ENCODE measurements at places on chromosomes 12 and 14.

GRCh38 chr12:103915306-103915705 is 14.9 kb upstream of the HSP90B1 start:
- DNase-seq = no peak
- no peaks in the 10 kb centered on the region for H3K27me3 ChIP-seq
- no peaks in the 10 kb centered on the region for H3K4me1 ChIP-seq
- no peak overlapping the region for H3K4me3 ChIP-seq
- no peak overlapping the region for H3K27ac ChIP-seq

GRCh38 chr14:75865531-75865930 is 116.3 kb downstream of the TGFB3 start:
- no peaks in the 10 kb centered on the region for H3K36me3 ChIP-seq
- no peak for DNase-seq
- H3K27me3 ChIP-seq = no peaks in the 10 kb centered on the region
- no peaks in the 10 kb centered on the region for H3K4me1 ChIP-seq

GRCh38 chr12:52226446-52226845 is 6.6 kb upstream of the KRT7 start:
- H3K36me3 ChIP-seq = no peaks in the 10 kb centered on the region
- H3K4me1 ChIP-seq = no peaks in the 10 kb centered on the region
- H3K27me3 ChIP-seq = no peaks in the 10 kb centered on the region
- no peak overlapping the region for H3K27ac ChIP-seq

GRCh38 chr12:47394070-47394469 is 311.8 kb downstream of the RPAP3 start:
- H3K4me1 ChIP-seq = no peaks in the 10 kb centered on the region
- H3K36me3 ChIP-seq = no peaks in the 10 kb centered on the region
- H3K4me3 ChIP-seq = no peak overlapping the region
- H3K27me3 ChIP-seq = no peaks in the 10 kb centered on the region

DNA sequence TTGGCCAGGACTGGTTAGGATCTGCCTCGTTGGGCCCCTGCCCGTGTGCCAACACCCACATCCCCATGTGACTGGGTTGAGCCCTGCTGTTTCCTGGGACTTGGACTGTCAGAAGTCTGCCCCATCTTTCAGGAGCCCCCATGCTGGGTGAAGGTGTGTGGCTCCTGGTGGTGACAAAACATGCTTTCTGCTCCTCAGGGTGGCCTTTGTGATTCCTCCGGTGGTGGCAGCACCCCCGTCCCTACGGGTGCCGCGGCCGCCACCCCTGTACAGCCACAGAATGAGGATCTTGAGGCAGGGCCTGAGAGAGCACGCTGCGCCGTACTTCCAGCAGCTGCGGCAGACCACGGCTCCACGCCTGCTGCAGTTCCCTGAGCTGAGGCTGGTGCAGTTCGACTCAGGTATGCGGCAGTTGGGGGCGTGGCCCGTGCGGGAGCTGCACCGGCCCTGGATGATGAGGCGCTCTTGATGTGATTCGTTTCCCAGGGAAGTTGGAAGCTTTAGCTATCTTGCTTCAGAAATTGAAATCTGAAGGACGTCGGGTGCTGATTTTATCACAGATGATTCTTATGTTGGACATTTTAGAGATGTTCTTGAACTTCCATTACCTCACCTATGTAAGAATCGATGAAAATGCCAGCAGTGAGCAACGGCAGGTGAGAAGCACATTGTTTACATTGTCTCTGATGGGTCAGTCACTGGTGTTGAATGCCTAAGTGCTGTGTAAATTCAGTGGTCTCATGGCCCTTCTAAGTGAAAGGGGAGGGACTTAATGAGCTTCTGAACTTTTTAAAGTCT is 80.0 kb downstream of the EP400 start:
- H3K4me1 ChIP-seq = no peaks in the 10 kb centered on the region
- DNase-seq = peak; percentile 38
- no peaks in the 10 kb centered on the region for H3K36me3 ChIP-seq
- H3K4me3 ChIP-seq = no peak overlapping the region
- H3K27me3 ChIP-seq = no peaks in the 10 kb centered on the region

DNA sequence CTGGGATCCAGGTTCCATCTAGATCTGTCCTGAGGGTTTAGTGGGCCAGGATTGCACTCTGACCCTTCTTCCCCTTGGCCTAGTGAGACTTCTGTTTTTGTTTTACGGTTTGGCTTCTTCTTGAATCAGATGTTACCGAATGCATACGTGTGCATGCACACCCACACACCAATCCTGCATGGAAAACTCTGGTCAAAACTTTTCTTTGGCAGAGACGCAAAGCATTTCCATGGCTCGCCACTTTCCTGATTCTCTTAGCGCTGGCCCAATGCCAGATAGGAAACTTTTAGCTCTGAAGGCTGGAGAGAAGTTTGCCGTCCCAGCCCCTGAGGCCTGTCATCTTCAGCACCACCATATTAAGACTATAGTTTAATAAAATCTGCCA is 67.4 kb upstream of the ACTN1 start:
- no peaks in the 10 kb centered on the region for H3K36me3 ChIP-seq
- no peak for DNase-seq
- no peaks in the 10 kb centered on the region for H3K27me3 ChIP-seq
- peak overlapping the region; percentile 69 for H3K27ac ChIP-seq
- no peak overlapping the region for H3K4me3 ChIP-seq

- no peaks in the 10 kb centered on the region for H3K27me3 ChIP-seq
- H3K27ac ChIP-seq = no peak overlapping the region
- H3K4me3 ChIP-seq = no peak overlapping the region
- DNase-seq = no peak
- H3K36me3 ChIP-seq = no peaks in the 10 kb centered on the region
These were observed 40.2 kb downstream of the TEAD4 start for GRCh38 chr12:2999265-2999841.

DNA sequence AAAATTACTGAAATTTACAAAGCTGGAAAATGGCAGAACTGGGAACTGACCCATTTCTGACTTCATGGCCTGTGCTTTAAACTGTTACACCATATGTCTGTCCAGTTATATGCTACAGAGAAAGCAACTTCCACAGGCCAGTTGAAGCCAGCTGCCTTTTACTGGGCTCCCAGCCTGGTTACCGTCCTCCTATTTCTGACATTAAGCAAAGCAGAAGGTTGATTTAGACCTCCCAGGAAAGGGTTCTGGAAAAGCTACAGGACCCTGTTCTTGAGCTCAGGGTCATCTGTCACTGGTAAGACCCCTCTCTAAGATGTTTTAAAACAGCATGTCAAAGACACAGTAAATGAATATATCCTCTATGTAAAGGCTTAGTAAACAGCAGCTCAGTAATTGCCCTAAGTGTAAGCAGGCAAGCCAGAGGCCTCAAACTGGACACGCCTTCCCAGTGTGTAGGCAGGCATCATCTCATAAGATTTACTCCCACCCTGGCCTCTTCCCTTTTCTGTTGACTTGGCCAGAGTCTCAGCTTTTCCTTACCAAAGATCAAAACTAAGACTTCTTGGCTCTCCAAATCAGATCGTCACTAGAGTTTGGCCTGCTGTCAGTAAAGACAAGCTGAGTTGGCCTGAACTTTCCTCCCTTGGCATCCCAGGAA is 55.4 kb upstream of the RNU6-8 start:
- DNase-seq = no peak
- H3K27me3 ChIP-seq = no peaks in the 10 kb centered on the region

DNA sequence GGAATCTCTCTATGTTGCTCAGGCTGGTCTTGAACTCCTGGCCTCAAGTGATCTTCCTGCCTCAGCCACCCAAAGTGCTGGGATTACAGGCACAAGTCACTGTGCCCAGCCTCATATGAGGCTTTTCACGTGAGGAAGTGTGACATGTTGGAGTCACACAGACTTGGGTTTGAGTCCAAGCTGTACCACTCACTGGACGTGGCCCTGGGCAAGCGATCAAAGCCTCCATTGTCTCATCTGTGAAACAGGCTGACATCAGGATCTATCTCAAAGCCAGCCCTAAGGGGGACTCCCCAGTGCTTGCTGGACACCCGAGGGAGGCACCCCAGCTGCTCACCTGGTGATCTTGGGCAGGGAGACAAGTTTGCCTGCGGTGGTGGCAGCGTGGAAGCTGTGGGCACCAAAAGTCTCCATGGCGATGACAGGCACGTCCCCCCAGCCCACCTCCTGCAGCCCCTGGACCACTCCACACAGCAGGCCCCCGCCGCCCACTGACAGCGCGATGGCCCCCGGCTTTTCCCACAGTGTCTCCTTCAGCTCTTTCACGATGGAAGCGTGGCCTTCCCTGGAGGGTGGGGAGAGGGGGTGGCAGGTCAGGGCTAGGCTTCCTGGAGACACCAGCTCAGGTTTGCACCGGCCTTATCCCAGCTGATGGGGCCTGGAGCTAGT is 6.7 kb downstream of the SDS start:
- H3K27me3 ChIP-seq = no peaks in the 10 kb centered on the region
- H3K36me3 ChIP-seq = no peaks in the 10 kb centered on the region
- no peak for DNase-seq
- H3K27ac ChIP-seq = no peak overlapping the region
- no peaks in the 10 kb centered on the region for H3K4me1 ChIP-seq

- no peaks in the 10 kb centered on the region for H3K4me1 ChIP-seq
- H3K27me3 ChIP-seq = no peaks in the 10 kb centered on the region
- no peak overlapping the region for H3K4me3 ChIP-seq
- H3K27ac ChIP-seq = no peak overlapping the region
- no peak for DNase-seq
These were observed 32.0 kb downstream of the LRIG3 start for GRCh38 chr12:58888131-58888783.

DNA sequence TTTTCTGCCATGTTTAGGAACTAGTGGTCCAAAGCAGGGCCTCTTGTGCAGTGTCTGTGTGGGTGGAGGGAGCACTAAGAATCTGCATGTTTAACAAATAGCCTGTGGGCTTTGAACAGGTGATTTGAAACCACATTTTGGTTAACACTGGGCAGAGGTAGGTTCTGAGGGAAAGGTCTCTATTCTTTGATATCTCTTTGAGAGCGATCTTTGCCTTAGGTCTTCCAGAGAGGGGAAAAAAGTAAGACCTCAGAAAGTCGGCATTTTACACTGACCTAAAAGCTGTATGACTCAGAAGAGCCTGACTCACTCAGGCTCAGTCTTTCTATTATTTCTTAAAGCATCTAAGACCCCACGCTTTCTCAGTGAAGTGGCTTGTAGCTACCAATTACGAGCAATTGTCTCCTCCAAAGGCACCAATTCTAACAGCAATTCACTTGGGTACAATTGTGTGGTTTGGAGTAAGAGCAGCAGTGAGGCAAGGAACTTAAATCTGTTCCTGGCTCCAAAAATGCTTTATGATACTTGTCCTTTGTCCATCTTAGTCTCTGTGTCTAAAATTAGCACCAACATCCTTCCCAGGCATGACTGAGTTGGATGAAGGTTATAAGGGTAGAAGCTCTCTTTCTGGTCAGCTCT is 8.8 kb downstream of the EIF2B2 start:
- H3K27ac ChIP-seq = peak overlapping the region; percentile 7
- H3K4me1 ChIP-seq = no peaks in the 10 kb centered on the region
- DNase-seq = no peak
- H3K27me3 ChIP-seq = no peaks in the 10 kb centered on the region
- peaks cover 1% of the 10 kb centered on the region for H3K36me3 ChIP-seq

DNA sequence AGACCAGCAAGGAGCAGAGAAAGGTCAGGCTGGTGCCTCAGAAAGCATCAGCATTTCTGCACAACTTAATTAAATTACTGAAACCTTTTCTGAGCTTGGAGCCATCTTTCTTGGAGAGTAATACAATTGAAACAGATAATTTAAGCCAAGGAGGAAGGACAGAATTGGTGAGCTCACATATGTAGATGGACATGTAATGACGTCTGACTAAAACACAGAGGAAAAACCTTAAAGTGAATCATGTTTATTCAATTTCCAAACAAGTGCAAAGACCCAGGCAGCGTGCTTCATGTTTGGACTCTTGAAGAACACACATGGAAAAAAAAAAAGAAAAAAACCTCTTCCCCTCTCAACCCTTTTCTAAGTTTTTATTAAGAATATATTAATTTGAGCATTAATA is 19.0 kb downstream of the SUSD6 start:
- H3K4me1 ChIP-seq = peaks cover 38% of the 10 kb centered on the region
- no peak overlapping the region for H3K27ac ChIP-seq

- no peaks in the 10 kb centered on the region for H3K4me1 ChIP-seq
- no peak overlapping the region for H3K27ac ChIP-seq
- H3K36me3 ChIP-seq = no peaks in the 10 kb centered on the region
- no peaks in the 10 kb centered on the region for H3K27me3 ChIP-seq
These were observed 40.1 kb upstream of the WNK1 start for GRCh38 chr12:712172-712863.

- no peak overlapping the region for H3K4me3 ChIP-seq
- no peaks in the 10 kb centered on the region for H3K36me3 ChIP-seq
- no peaks in the 10 kb centered on the region for H3K27me3 ChIP-seq
- no peak for DNase-seq
These were observed 102.9 kb downstream of the DYRK2 start for GRCh38 chr12:67751381-67751928.

DNA sequence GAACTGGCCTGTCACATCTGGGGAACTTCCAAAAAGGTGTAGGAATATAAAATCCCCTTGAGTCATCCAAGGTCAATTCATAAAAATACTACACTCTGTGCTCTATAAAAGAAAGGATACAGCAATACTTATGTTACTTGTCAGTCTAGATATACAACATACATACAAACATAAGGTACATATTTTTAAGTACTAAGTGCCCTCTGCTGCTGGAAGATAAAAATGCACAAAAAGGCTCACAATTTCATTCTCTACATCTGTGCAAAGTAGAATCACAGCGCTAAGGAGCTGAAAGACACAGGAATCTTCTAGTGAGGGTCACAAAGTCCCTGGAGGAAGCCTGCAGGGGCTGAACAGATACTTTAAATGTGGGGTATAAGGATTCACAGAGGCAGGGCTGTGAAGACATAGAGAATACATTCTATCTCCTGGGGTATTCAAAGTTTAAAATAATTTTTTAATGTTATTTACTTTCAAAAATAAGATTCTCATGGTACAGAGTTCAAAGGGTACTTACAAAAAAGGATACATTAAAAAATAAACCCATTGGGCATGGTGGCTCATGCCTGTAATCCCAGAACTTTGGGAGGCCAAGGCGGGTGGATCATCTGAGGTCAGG is 10.2 kb upstream of the GOLGA5 start:
- no peak for DNase-seq
- H3K36me3 ChIP-seq = no peaks in the 10 kb centered on the region
- no peak overlapping the region for H3K27ac ChIP-seq
- H3K27me3 ChIP-seq = no peaks in the 10 kb centered on the region
- no peak overlapping the region for H3K4me3 ChIP-seq
- no peaks in the 10 kb centered on the region for H3K4me1 ChIP-seq

GRCh38 chr12:19894803-19895202 is 455.5 kb downstream of the AEBP2 start:
- H3K4me1 ChIP-seq = no peaks in the 10 kb centered on the region
- H3K27ac ChIP-seq = no peak overlapping the region
- no peaks in the 10 kb centered on the region for H3K36me3 ChIP-seq
- no peaks in the 10 kb centered on the region for H3K27me3 ChIP-seq
- no peak for DNase-seq

- no peak for DNase-seq
- no peaks in the 10 kb centered on the region for H3K27me3 ChIP-seq
- no peaks in the 10 kb centered on the region for H3K36me3 ChIP-seq
- no peak overlapping the region for H3K4me3 ChIP-seq
- H3K27ac ChIP-seq = no peak overlapping the region
These were observed 53.9 kb upstream of the NCOR2 start for GRCh38 chr12:124621296-124621660.

- peaks cover 7% of the 10 kb centered on the region for H3K36me3 ChIP-seq
- H3K4me3 ChIP-seq = no peak overlapping the region
- no peak overlapping the region for H3K27ac ChIP-seq
- DNase-seq = no peak
- peaks cover 14% of the 10 kb centered on the region for H3K4me1 ChIP-seq
These were observed 6.2 kb downstream of the ANKRD13A start for GRCh38 chr12:110005319-110005973.

GRCh38 chr12:57250541-57250940 is 446 bp downstream of the STAC3 start:
- no peaks in the 10 kb centered on the region for H3K27me3 ChIP-seq
- no peaks in the 10 kb centered on the region for H3K36me3 ChIP-seq
- H3K4me1 ChIP-seq = no peaks in the 10 kb centered on the region
- H3K4me3 ChIP-seq = no peak overlapping the region
- H3K27ac ChIP-seq = no peak overlapping the region
- DNase-seq = no peak

Measured in Peyer's patch (tissue), 4 donors.